ENCODE measurements at places on chromosomes 12 and 14.

DNA sequence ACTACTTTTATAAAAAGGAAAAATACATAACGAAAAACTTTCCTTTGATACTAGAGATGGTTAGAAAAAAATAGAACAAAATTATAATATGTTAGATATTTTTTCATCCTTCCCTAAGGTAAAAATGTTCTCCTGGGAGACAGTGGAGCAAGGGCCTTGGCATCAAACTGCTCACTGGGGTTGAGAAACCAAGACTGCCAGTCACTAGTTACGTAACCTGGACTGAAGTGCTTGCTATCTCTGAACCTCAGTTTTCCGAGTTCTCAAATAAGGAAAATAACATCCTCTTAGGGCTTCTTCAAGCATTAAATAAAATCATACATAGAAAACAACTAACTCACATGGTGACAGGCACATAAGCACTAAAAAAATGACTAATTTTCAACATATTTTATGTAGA lies 48.2 kb upstream of the FRMD6 start:
- DNase-seq = no peak

DNA sequence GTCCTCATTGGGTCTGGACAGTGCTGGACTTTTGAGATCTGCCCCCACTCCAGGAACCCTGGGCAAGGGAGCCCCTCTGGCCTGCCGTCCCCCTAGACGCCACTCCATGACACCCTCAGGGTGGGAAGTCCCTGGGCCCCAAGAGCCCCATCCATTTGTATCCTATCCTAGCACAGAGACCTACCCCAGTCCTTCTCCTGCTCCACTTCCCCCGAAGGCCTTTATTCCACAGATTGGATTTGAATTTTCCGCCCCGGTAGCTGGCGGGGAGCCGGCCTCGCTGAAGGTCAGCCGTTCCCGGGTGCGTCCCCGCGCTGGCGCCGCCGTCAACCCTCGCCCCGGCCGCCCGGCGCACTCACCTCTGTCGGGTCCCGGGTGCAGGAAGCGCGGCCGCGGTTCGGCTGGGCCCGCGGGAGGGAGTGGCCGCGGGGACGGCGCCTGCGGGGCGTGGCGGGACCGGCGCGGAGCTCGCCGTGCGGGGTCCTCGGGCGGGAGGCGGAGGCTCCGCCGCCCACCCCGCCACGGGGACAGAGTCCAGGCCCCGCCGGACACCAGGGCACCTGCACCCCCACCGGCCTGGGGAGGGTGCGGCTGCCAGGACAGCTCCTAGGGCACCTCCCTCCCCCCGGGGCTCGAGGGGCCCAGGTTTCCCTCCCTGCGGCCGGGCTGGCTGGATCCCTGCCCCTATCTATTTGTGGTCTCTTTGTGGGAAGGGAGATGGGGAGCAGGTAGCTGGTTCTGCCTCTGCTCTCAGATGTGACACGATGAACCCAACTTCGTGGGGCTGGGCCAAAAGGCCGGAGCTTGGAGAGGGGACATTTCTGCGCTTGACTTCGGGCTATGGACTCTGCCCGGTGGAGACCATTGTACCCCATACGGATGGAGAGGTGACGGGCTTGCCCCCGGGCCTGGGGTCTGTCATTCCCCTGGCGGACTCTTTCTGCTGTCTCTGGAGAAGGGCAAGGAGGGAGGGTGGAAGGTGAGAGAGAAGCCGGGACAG lies 19.9 kb upstream of the GPR68 start:
- no peak for DNase-seq

DNA sequence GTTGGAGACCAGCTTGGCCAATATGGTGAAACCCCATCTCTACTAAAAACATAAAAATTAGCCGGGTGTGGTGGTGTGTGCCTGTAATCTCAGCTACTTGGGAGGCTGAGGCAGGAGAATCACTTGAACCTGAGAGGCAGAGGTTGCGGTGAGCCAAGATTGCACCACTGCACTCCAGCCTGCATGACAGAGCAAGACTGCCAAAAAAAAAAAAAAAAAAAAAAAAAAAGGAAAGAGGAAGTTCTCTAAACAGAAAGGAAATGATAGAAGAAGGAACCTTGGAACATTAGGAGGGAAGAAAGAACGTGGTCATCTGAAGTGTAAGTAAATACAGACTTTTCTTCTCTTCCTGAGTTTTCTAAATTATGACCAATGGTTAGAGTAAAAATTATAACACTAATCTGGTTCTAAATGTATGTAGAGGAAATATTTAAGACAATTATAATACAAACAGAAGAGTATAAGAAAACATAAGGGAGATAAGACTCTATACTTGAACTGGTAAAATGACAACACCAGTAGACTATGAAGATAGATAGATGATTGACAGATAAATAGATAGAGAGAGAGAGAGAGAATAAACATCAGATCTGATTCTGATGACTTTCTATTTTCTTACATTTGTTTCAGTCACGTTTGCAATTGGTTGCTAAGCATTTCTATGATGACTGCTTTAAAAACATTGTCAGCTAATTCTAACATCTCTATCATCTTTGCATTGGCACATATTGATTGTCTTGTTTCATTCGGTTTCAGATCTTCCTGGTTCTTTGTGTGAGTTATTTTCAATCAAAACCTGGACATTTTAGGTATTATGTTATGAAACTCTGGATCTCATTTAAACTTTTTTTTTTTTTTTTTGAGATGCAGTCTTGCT lies 12.9 kb upstream of the CORO1C start:
- DNase-seq = no peak

GRCh38 chr12:25653487-25654175 lies 100.5 kb upstream of the LMNTD1 start:
- DNase-seq = no peak

DNA sequence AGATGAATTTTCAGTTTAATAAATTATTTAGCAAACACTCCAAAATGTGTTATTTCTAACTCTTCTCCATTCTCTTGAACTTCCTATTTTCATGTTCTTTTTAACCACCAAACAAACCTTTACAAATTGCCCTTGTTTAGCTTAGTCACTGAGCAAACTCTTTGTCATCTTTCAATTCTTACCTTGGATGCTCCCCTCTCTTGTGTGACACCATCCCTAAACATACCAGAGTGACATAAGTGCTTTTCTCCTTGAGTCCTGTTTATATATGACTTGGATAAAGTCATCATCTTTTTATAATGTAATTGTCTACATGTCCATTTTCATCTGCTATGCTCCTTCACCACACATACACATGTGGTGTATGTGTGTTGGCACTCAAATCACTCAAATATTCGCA lies 3.4 kb upstream of the TMEM19 start:
- DNase-seq = no peak

Measured in stimulated activated CD4-positive, alpha-beta T cell treated with anti-CD3 and anti-CD28 coated beads, Interleukin-15, amount 100 ng/mL, for 1 hour (primary cell).